Right kidney (tissue), 9 donors: ENCODE measurements at places on chromosomes 6 and 20.

DNA sequence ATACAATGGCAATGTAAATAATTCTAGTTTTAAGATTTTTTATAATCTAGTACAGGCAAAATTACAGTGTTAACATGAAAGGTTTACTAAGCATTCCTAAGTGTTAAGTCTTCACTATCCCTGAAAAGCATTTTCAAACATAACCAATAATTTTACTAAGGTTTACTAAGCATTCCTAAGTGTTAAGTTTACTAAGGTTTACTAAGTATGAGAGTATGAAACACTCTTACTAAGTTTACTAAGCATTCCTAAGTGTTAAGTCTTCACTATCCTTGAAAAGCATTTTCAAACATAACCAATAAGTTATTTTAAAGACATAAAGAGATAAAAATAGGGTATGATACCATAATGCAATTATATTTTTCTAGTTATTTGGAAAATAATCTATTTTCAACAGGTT is 82.6 kb downstream of the PRSS35 start:
- no peak for DNase-seq

GRCh38 chr20:13422637-13423036 is 201.6 kb downstream of the ISM1 start:
- DNase-seq: no peak

DNA sequence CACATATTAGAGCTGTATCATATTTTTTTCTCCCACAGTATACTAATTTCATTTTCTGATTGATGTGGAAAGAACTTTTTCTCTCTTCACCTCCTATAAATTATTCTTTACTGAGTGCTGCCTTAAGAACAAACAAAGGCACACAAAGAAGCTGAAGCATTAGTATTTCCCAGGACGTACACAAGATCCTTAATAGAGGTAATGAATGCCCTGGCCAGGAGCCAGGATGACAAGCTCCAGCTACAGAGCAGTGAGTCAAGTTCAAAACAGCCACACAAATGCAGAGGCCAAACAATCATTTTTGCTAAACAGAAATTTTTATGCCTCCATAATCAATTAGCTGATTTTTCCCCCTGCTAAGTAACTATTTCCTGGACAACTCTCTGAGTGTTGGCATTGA is 639.6 kb downstream of the EPHA7 start:
- no peak for DNase-seq

DNA sequence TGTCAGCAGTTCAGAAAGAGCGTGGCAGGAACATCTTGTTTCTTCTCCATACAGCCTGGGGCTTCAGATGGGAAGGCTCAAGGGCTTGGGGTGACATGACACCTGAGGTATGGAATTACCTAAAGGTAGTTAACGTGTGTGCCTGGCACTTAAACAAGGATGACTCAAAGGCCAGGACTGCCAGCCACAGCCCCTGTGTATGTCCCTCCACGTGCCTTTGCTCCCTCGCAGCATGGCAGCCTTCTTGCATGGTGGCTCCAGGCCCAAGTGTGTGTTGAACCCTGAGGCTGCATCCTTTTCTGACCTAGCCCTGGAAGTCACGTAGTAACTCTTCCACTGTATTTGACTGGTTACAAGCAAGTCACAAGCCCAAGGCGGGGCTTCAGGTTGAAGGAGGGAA is 33.6 kb upstream of the MYL9 start:
- DNase-seq: no peak

GRCh38 chr6:37868447-37868825 is 48.9 kb downstream of the ZFAND3 start:
- no peak for DNase-seq

GRCh38 chr20:9492067-9492466 is 22.3 kb upstream of the LAMP5 start:
- DNase-seq: no peak
